Activated naive CD8-positive, alpha-beta T cell treated with anti-CD3 and anti-CD28 coated beads for 36 hours (primary cell): ENCODE measurements at places on chromosomes 6 and 20. TPM values are rescaled to one million over a fixed set of nuclear protein-coding genes. Genes with fewer than 3 reads are reported as not detected.

Gene DSTN
- 57.5 TPM for total RNA-seq

Gene SYCP2L
- not detected for total RNA-seq

Gene NKAIN2
- not detected for total RNA-seq

Gene SMLR1
- not detected for total RNA-seq

GRCh38 chr20:53262365-53262764 is 290.2 kb downstream of the TSHZ2 start:
- DNase-seq: no peak
